ENCODE measurements at places on chromosomes 4 and X.

DNA sequence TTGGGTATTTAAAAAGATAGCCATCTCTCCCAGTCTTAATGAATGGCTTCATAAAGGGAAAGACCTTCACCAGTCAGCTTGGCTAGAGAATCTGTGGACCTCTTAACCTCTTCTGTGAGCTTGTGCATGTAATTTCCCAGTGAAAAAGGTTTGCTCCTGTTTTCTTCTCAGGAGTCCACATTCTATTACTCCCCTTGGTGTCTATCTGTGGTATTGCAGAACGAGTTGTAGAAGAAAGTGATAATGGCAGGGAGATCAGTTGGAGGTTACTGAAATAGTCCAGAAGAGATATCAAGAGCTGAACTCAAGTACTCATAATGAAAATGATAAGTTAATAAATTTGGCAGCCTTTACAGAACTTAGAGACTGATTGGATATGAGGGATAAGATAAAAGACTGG, 16.5 kb upstream of the VAMP7 start:
- no peak for DNase-seq

- DNase-seq = no peak
Observed at GRCh38 chr4:72984351-72984750, 85.2 kb downstream of the COX18 start.

GRCh38 chr4:129146639-129147038, 50.7 kb downstream of the C4orf33 start:
- no peak for DNase-seq

GRCh38 chr4:187141101-187141500, 417.4 kb upstream of the FAT1 start:
- no peak for DNase-seq

- DNase-seq = no peak
Observed at GRCh38 chr4:78544678-78545077, 6.9 kb upstream of the ANXA3 start.

DNA sequence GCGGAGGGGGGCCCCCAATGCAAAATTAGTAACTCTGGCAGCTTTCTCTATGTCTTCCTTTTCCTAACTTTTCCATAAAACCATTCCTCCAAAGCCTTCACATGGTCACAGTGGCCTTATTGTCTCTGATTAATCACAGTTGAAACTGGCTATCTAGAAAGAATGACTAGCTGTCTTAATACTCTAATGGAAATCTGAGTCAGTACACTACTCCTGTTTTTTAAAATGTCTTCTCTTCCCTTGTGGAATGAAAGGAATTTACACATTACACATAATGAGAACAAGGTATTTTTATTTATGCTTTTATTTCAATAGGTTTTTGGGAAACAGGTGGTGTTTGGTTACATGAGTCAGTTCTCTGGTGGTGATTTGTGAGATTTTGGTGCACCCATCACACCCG, 66.3 kb upstream of the PUDP start:
- DNase-seq = no peak

DNA sequence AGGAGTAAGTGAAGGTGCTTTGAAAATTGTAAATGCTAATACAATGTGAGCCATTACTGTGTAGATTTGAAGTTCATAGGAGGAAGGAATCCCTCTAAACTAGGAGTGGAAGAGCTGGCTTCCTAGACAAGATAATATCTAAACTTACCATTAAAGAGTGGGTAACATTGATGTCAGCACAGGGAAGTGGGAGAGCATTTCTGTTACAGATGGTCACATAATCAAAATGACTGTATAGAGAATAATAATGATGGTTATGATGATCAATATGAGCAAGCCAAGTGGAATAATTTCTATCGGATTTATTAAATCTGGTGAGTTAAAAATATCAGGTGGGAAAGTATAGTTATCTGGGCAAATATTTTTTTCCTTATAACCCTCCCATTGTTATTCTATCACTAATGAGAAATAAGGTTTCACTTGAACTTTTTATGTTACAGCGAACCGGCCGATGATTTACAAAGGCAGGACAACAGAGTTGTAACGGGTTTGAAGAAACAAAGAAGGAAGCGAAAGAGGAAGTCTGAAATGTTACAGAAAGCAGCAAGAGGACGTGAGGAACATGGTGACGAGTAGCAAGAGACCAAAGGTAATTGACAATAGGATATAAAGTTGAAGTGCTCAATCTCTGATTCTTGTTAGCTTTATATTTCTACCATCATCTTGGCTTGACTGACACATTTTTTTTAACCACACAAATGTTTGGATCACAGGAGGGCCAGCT, 43.5 kb downstream of the FMR1NB start:
- DNase-seq = no peak

GRCh38 chrX:27746516-27746915, 61.3 kb upstream of the MAGEB10 start:
- no peak for DNase-seq

DNA sequence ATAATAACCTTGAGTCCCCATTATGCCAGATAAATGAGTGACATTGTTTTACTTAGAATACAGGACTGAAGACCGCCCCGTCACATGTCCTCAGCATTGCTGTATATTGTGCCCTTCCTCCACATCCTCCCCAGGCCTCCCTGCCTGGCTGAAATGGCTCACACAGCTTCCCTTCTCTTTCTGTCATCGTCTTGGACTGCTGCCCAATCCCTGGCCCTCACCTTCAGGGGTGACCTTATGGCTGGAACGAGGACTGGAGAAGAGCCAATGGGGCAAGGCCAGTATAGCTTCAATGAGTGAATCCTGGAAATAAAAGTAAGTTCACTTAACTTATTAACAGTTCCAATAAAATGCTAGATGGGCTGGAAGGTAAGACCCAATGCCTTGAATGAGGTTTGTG, 2.7 kb downstream of the KCNE5 start:
- no peak for DNase-seq

- DNase-seq = no peak
Observed at GRCh38 chr4:113869743-113870375, 108.3 kb upstream of the CAMK2D start.

DNA sequence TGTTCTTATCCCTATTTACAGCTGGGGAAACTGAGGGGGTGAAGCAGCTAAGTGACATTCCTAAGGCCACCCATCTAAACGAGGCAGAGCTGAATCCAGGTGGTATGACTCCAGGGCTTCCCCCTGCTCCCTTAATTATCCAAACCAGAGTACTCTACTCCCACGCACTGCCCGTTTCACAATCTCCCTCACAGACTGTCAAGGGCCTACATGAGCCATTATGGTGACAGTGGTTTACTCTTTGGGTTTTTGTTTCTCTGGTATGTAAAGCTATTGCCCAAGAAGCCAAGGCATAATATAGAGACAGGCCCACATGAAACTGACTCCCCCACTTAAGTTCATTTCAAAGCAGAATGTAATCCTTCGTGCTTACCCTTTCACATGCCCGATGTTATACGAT, 95.1 kb downstream of the NHS start:
- no peak for DNase-seq

DNA sequence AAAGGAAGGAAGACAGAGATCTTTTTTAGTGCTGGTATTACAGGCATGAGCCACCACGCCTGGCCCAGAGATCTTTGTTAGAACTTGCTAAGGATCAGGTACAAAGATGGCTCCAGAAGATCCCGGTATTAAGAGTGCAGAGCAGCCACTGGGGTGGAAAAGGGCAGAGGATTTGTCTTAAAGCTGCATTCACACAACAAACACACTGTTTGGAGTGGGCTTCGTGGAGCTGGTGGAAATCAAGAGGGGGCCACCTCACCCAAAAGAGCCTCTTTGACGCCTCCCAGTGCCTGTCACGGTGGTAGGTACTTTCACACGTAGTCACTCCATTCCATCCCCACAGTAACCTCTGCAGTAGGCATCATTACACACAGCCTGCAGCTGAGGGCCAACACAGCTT, 13.3 kb downstream of the HELT start:
- no peak for DNase-seq

DNA sequence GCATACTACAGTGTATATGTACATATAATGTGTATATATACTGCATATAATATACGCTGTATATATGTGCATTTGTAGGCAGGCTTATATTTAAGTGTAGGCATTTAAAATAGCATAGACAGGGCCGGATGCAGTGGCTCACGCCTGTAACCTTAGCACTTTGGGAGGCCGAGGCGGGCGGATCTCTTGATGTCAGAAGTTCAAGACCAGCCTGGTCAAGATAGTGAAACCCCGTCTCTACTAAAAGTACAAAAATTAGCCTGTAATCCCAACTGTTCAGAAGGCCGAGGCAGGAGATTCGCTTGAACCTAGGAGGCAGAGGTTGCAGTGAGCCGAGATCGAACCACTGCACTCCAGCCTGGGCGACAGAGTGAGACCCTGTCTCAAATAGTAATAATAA, 78.4 kb downstream of the JAKMIP1 start:
- no peak for DNase-seq

DNA sequence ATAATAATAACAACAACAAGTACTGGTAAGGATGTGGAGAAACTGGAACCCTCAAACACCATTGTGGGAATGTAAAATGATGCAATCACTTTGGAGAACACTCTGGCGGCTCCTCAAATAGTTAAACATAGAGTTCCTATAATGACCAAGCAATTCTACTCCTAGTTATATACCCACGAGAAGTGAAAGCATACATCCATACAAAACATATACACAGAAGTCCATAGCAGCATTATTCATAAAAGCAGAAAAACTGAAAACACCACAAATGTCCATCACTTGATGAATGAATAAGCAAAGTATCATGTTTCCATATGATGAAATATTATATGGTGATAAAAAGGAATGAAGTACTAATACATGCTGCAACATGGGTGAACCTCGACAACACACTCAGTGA, 116.7 kb downstream of the AMELX start:
- DNase-seq = no peak

DNA sequence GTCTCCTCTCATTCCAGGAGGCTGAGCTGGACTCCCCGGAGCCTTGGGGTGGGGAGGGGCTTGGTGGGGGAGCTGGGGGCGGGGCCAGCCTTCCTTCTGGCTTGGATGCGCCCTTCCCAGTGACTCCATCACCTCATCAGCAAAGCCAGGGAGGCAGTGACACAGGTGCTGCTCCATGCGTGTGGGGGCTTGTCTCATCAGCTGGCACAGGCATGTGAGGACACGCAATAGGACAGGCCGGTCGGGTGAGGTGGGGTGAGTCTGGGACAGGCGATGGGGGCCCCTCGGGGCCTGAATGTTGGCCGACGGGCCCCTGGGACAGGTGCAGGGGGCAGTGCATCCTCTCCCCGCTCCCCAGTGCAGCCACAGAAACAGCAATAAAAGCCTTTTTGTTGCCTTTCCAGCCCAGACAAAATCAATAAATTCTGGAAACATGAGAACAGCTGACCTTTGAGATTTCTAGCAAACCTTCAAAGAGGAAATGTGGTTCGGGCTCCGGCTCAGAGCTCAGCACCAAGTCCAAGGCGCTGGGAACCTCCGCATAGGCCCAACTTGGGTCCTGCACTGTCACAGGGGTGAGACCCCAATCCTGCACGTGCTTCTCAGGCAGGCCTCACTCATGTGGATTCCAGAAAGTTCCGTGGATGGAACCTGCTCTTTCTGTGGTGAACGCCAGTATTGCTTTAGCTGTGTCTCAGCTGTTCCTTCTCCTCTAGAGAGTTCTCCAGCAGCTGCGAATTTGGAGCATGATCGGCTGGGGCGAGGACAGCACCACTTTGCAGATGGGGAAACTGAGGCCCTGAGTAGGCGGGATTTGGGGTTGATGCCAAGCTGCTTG, 18.5 kb downstream of the ADRA2C start:
- no peak for DNase-seq

- DNase-seq = no peak
Observed at GRCh38 chr4:48543796-48544195, 53.7 kb downstream of the ZAR1 start.

DNA sequence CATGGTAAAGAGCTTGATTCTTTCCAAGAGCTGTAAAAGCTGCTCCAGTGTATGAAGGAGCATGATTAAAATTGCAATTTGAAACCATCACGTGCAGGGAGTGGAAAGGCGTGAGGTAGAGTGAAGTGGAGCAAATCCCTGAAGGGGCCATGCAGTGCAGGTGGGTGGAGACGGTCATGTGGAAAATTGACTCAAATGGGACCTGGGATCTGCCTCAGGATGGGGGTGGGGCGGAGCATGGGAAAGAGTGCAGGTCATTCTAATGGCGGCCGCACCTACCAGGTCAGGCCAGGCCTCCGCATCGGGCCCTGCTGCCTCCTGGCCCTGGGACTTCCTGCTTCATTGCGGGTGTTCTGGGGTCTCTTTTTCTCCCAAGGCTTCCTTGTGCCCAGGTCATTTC, 25.3 kb upstream of the TRIM60 start:
- no peak for DNase-seq

- no peak for DNase-seq
Observed at GRCh38 chr4:48704091-48704802, 75.8 kb downstream of the FRYL start.

DNA sequence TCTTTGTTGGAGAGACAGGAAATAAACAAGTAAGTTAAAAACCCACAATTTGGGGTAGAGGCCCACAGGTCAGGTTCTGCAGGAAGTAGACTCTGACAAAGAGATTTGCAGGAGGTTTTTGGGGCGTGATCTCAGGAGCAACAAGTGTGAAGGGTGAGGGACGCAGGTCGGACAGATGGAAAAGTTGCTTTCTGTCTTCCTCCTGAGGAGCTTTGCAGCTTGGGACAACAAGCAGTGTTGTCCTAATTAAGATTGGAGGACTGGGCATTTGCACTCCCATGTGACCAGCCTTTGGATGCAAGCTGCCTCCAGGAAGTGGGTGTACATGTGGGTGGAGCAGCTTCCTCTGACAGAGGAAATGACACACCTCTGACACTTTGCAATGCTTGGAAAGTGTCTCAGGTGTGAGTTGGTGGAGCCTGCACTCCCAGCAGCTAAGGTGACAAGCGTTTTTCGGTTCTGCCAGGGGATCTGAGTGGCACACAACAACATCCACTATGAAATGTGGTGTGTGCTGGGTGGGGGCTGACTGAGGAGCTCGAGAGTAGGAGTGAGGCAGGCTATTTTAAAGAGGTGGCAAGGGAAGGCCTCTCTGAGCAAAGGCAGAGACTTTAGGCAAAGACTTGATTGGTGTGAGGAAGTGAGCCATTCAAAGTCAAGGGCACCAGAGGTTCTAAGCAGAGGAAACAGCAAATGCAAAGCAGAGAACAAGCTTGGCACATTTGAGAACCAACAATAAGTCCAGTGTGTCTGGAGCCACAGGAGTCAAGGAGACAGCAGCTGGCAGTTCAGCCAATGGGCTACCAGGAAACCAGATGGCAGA, 339.8 kb upstream of the GATB start:
- DNase-seq = peak; percentile 94

DNA sequence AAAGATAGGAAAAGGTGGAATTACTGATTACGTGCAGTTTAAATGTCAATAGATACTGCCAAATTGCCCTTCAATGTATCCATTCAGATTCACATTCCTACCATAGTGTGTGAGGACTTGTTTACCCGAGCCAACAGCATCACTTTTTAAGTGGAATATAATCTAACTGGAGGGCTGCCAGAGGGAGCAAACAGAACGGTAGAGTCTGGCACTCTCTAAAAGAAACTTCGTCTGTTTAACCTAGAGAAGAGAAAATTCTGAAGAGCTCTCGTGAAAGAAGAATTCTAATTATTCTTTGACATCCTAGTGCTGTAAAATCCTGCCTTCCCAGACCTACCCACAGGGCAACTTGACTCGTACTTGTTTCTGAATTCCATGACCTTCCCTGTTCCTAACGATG, 23.2 kb downstream of the SMIM43 start:
- no peak for DNase-seq
